ENCODE measurements at places on chromosomes 2 and 18.

DNA sequence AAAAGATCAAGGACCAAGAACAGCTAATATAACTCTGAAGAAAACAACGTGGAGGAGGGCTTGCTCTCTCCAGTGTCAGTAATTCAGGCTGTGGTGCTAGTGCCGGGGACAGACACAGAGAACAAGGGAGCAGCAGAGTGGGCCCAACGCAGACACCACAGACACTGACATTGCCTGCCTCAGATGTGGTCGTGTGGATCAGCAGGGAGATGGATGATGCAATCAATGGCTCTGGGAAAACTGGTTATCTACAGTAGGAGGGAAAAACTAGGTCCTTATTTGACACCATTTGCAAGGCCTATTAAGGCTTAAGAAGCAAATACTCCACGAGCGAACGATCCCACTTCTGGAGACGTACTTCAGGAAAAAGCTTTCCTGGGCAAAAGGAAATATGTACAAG lies 36.1 kb downstream of the HDLBP start:
- DNase-seq = no peak

DNA sequence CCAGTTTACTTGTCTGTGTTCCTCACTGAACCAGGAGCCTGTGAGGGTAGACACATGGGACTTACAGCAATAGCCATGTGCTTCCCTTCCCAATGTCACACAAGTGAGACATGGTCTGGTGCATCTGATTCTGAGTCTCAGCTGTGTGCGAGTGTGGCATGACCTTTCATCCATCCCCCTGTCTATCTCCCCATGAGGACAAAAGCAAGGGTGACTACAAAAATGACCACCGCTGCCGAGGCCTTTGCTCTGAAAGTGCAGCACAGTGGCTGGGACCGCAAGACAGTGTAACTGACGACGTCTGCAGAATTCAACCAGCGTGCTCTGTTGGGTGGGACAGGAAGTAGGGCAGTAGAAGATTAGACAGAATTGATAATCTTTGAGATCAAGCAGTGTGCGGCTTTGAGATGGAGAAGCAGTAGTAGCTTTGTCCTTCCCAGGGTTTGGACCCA lies 50.5 kb downstream of the RAB31 start:
- DNase-seq = no peak

DNA sequence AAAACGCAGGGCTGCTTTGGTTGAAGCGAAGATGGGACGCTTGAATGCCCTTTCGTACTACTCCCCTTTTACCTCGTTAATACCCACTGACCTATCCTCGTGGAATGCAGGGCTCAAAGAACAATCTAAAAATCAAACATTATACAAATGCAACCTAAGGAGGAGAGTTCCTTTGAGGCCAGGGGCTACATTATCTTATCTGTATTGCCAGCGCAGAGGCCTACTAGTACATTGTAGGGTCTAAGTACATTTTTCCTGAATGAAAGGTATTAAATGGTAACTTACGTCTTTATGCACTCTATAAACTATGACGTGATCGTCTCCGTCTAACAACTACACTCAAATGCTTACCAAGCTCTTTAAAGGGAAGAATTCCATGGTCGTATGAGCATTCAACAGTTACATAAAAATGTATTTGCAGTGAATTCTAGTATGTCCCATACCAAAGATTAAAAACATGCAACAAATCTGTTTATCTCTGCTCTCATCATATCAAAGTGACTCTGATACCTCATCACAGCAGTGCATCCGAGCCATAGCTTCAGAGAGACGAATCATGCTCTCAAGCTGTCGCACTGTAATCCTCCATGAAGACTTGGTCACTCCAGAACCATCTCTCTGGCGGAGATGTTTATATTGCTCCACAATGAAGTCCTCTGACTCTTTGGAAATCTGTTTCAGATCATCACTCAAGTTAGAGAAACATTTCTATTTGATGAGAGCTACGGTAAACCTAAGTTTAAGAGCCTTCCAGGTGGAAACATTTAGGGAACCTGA lies 14.1 kb upstream of the LCT start:
- DNase-seq = no peak

DNA sequence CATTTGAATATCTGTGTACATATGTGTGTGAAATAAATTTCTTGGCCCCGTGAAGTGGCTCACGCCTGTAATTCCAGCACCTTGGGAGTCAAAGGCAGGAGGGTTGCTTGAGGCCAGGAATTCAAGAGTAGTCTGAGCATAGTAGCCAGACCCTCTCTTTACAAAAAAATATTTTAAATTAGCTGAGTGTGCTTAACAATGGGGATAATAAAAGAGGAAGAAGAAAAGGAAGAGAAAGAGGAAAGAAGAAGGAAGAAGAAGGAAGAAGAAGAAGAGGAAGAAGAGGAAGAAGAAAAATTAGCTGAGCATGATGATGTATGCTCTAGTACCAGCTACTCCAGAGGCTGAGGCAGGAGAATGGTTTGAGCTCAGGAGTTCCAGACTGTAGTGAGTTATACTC lies 52.1 kb upstream of the XPO1 start:
- no peak for DNase-seq

- DNase-seq = no peak
Measured at GRCh38 chr18:14971461-14972185, 223.7 kb downstream of the ANKRD30B start.

GRCh38 chr2:196137271-196137670 lies 34.1 kb downstream of the STK17B start:
- DNase-seq = no peak

Measured in neural crest cell (in vitro differentiated cells).